SW 1271 (cell line): ENCODE measurements at places on chromosomes 3 and 15.
A peak's percentile ranks its signal among the peaks of the same experiment; 100 is the strongest.

DNA sequence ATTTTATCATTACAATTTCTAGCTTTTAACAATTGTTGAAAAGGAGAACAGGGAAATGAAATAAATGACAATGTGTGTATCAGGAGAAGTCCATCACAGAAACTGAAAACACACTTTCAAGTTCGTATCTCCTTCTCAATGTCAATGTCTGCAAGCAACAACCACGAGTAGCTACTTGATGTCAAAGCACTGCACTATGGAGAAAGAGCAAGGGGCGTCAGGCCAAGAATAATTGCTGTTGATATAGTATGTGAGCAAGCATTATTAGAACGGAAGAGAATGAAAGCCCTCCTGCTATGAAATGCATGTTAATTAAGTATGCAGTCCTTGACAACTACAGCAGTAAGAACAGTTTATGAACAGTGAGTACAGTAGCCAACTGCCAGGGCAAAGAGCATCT lies 1250.1 kb downstream of the ZPLD1 start:
- DNase-seq = no peak

DNA sequence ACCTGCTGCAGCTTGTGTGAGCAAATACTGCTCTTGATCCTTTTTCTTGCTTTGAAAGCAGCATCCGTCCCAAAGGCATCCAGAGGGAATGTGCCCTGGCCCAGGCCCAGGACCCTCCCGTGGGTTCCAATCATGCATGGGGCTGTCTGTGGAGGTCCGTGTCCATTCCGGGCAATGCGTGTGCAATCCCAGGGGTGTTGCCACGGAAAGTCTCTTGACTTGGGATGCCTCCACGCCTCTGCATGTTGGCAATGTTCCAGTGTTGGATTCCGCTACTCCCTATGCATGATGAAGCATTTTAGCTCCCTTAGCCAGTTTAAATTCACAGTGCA lies 105.7 kb downstream of the SNRPN start:
- no peak for DNase-seq

- no peak for DNase-seq
These were observed 177.1 kb downstream of the NSMCE3 start for GRCh38 chr15:29092376-29093064.

DNA sequence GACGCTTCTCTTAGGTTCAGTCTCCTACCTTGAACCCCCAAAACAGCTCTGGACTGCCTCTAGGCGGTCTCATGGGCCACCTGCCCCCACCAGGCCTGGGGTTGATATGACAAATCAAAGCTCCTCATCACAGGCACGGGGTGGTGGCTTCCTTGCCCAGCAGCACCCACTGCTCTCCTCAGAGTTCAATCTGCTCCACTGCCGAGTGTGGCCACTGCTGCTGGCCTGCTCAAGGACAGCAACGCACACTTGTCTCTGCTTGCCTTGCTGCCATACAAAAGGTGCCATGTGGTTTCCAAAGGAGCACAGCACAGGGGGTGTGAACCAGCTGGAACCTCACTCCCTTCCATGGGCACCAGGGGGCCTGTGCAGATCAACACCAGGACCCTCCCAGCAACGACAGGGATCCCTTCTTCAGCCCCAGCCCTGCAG lies 10.2 kb downstream of the KBTBD13 start:
- DNase-seq = no peak

DNA sequence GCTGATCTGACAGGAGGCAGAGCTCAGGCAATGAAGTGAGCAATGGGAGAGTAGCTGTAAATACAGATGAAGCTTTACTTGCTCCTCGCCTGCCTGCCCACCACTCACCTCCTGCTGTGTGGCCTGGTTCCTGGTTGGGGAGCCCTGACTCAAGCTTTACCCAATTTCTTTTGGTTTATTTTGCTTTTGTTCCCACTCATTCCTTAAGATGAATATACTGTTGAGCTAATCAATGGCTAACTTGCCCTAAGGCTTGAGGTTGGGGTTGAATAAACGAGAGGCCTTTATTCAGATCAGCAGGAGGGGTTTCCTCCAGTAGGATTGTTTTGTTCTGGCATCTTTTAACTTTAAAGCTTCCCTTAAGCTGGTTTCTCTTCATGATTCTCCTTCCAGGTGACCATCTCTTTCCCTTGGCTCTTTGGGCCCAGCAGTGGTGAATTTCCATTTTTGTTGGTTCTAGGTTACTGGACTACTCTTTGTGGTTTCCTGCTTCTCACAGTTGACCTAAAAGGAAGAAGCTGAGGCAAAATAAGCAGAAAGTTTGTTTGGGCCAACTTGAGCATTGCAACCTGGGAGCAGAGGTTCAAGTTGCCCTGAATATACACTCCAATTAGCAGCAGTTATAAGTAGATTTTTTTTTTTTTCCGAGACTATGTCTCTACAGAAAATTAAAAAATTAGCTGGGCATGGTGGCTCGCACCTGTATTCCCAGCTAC lies 44.4 kb downstream of the STARD9 start:
- no peak for DNase-seq

DNA sequence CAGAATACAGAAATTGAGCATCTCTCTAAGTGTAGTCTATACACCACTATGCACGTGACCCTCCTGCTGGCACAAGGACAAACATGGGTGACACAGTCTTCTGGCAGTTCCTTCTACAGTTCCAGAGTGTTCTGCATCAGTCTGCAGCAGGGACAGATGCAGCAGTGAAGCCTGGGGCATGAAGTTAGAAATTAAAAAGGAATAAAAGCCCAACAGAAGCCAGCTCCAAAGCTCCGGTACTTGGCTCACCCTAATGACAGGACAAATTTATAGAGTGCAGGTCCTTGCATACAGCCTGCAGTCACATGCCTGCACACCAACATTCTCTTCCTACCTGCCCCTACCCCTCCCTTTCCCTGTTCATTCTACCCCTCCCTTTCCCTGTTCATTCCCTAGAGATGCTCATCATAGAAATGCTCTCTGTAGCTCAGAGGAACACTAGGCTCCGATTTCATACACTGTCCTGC lies 15.0 kb downstream of the UACA start:
- peak; percentile 35 for DNase-seq

- DNase-seq = no peak
These were observed 446.4 kb upstream of the CFAP20DC start for GRCh38 chr3:59496250-59496649.

GRCh38 chr3:50671331-50671730 lies 3.4 kb upstream of the DOCK3 start:
- peak; percentile 39 for DNase-seq

DNA sequence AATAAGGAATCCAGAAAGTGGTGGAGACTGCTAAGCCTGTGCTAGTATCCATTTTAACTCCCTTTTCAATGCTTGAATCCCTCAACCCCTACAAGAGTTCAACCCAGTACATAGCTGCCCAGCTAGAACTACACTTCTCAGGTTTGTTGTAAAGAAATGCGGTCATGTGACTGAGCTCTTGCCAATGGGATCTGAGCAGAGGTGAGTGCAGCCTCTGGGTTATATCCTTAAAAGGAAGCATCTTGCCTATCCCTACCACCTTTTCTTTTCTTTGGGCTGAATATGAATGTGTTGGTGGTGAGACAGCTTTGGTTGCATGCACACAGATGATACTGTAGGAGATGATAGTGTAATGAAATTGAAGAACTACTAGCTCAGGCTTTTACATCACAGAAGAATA lies 139.7 kb downstream of the CADPS start:
- DNase-seq = no peak

DNA sequence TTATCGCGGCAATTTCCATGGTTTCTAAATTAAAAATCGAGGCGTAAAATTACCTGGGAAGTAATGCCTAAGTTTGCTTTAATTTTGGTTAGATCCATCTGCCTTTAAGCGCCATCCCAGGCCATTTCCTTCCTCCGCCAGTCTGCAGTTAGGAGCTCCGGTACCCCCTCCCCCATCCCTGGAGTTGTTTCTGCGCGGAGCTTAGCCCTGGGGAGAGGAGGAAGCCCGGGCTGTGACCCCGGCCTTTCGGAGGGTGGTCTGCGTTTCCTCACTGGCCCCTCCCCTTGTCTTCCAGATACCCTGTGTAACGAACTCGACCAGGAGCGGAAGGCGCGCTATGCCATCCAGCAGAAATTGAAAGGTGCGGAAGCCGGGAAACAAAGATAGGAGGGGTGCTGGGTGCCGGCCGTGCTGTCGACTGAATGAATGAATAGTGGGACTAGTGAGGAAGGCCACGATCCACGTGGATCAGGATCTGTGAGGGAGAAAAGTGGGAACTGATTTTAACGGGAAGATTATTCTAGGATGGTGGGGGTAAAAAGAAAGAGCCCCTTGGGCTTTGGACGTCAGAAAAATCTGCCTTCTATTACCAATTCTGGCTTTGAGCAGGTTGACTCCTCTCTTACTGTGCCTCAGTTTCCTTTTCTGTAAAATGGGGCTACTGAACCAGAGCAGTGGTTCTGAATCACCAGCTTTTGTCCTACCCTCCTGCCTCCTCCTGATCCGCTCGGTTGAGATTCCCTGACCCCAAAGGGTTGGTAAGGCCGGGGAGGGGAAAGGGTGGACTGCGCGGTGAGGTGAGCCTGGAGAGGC lies 6.7 kb downstream of the RNU6-1 start:
- DNase-seq = no peak

GRCh38 chr3:187518616-187519015 lies 150.4 kb downstream of the RTP4 start:
- no peak for DNase-seq
